ENCODE measurements at places on chromosomes 11 and 22.

DNA sequence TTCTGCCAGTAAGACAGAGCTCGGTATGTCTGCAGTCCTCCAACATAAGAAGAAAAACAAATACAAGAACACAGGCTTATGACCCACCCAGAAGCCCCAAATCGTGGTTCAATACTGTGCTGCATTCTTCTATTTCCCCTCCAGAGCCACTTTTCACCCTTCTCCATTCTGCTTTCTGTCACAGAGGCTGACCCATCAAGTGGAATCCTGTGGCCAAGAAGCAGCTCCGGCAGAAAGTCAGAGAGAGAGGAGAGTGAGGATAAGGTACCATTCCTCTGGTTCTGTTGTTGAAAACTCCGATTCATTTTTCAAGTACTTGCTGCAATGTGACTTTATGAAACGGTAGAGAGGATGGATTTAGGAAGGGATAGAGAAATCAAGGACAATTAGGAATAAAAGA, 30.4 kb downstream of the PGM2L1 start:
- no peaks in the 10 kb centered on the region for H3K36me3 ChIP-seq
- H3K4me3 ChIP-seq = no peak overlapping the region
- H3K27ac ChIP-seq = no peak overlapping the region
- DNase-seq = no peak

DNA sequence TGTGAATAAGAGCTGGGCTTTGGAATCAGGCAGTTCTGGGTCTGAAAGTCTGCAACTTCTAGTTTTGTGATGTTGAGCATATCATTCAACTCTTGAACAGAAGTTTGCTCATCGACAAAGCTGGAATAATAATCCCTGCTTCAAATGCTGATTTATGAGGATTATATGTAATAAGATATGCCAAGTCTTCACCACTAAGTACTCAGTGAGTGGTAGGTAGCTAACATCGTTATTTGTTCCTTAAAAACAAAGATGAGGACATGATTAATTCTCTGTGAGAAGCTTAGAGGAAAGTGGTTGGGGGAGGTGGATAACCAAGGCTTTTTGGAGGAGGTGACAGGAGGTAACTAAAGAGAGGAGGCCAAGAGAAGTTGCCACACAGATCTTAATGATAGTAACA, 96.5 kb downstream of the ME3 start:
- H3K4me1 ChIP-seq = peaks cover 1% of the 10 kb centered on the region
- H3K4me3 ChIP-seq = no peak overlapping the region
- DNase-seq = no peak
- no peak overlapping the region for H3K27ac ChIP-seq
- H3K27me3 ChIP-seq = no peaks in the 10 kb centered on the region

DNA sequence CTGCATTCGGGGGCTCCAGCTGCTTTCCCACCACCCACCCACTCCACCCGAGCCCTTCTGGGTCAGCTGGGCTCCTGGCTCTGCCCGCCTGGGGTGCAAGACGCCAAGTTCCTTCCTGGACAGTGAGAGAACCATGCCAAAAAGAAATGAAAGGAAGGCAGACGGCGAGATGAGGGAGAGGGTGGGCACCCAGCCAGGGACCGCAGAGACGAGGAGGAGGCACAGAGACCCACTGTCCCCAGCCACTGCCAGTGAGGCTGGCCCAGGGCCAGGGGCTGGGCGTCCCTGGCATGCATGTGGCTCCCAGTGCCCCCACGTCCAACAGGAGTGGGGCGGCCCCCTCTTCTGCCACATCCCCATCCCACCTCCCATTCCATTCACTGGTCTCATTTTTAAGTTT, 10.8 kb upstream of the CD81 start:
- DNase-seq = no peak
- H3K4me3 ChIP-seq = no peak overlapping the region
- no peaks in the 10 kb centered on the region for H3K36me3 ChIP-seq
- H3K27ac ChIP-seq = no peak overlapping the region
- peaks cover 29% of the 10 kb centered on the region for H3K4me1 ChIP-seq

DNA sequence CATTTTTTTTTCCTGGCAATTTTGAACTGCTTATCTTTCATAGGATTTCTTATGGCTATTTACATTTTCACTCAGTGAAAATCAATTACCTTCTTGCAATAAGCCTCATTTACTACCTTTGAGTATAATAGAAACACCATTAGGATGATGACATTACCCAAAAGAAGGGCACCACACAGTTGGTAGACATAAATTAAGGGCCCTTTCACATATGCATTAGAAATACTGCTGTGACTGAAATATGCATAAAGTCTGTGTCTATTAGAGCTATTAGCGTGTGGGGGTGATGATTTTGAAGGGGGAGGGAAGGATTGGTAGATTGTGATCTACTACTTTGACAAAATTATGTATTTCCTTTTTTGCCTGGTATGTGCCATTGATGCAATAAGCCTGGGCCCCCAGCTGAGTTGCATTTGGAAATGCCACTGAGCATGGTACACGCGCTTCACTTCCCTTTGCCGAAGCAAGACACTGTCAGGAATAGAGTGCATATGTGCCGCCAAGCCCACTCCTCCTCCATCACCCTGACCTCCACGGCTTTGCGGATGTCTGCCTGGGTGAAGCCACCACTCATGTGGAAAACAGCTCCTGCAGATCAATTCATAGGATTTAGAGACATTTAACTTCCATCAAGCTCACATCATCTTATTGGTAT, 339.3 kb downstream of the DCDC1 start:
- no peaks in the 10 kb centered on the region for H3K4me1 ChIP-seq
- DNase-seq = no peak
- no peak overlapping the region for H3K4me3 ChIP-seq

- no peaks in the 10 kb centered on the region for H3K4me1 ChIP-seq
- no peak overlapping the region for H3K27ac ChIP-seq
- no peaks in the 10 kb centered on the region for H3K27me3 ChIP-seq
- H3K4me3 ChIP-seq = no peak overlapping the region
- DNase-seq = no peak
These were observed 1469.0 kb downstream of the LRRC4C start for GRCh38 chr11:39990421-39990831.

DNA sequence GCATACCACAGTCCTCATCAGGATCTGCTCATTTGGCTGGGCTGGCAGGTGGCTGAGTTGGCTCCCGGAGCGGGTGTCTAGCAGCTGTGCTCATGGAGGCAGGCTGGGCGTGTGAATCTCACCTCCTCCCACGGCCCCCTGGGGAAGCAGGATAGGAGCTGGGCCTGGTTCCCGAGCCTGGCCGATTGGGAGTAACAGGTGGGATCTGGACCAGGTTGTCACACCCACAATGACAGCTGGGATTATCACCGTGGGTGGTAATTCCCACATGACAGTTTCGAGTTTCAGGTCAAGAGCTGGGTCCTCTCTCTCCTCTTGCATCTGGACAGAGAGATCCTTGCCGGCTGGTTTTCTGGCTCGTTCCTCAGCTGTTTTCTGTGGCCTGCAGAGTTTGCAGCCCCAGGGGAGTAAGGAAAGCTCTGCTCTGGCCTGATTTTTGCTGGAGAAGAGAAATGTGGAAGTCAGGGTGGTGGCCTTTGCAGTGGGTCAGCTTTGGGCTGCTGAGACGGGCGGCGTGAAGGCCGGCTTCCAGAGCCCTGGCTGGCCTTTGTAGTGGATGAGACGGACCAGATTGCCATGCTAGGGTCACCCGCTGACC, 57.0 kb downstream of the BCR start:
- H3K4me3 ChIP-seq = no peak overlapping the region
- no peak overlapping the region for H3K27ac ChIP-seq
- no peaks in the 10 kb centered on the region for H3K36me3 ChIP-seq
- DNase-seq = no peak
- no peaks in the 10 kb centered on the region for H3K4me1 ChIP-seq
